Stimulated activated CD4-positive, alpha-beta T cell treated with anti-CD3 and anti-CD28 coated beads, Interleukin-4, amount 100 ng/mL, for 24 hours (primary cell): ENCODE measurements at places on chromosomes 13 and 19.

GRCh38 chr13:113888701-113889330, 24.9 kb upstream of the GAS6 start:
- no peak for DNase-seq

DNA sequence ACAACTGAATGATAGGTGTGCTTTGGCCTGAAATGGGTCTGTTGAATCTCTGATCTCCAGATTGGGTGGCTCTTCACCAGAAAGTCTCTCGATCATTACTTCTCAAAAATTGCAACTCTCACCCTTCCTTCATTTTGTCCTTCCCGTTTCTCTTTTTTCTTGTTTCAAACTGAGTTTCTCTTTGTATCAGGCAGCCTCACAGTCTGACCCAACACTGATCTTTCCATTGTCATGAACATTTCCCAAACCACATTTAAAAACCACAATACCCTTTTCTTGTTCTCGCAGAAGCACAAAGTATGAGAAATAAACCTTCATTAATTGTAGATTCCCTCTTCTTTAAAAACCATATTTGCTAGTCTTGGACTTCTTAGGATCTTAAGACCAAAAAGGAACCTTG, 33.6 kb upstream of the HMGB1 start:
- no peak for DNase-seq

DNA sequence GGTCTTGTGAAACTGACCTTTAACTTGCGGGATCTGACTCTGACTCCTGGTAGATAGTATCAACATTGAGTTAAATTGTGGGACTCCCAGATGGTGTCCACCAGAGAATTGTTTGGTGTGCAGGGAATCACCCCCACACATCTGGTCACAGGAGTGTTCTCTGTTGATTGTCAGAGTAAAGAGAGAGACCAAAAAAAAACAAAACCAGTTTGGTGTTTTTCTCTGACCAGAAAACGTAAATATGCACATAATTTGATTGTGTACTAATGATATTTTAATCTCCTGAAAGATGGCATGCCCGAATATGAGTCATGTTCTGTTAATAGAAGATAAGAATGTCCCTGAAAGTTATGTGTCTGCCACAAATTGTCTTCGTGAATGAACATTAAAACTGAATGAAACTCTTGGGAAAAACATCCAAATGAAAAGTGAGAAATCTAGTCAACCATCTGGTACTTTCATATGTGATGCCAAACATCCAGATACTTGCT, 118.5 kb upstream of the GPC6 start:
- no peak for DNase-seq

DNA sequence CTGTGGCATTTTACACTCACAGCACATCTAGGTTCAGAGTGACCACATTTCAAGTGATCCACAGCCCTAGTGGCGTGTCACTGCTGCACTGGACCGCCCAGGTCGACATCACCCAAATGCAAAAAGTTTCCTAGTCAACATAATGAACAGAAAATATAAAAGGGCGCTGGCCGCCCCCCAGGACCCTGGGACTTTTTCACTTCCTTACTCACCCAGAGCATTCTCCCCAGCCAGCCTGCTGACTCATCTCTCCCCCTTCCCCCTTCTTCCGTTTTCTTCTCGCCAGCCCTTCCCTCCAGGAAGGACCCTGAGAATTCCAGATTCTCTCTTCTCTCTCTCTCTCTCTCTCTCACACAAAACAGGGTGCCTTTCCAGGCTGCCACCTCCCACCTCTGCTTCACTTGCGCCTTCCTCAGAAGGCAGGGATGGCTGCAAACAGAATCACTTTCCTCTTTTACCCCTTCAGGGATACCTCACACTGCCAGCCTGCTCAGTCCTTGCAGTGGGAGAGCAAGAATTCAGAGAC, 21.0 kb upstream of the GRWD1 start:
- DNase-seq, result no peak

DNA sequence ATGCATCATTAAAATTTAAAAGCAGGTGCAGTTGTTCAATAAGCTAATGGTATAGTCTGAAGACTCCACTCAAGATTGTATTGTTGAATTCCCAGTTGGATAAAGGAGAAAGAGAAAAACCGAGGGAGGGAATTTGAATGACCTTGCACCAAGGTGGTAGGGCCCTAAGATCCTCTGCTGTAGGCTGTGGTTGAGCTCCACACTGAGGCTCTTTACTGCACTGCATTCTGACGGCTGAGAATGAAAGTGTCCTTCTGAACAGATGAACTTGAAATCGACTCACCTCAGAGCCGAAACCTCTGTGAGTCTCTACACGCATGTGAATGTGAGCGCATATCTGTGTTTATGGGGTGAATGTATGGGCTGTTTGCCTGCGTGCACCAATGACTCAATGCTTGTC, 388.9 kb upstream of the DACH1 start:
- DNase-seq, result no peak

- no peak for DNase-seq
Observed at GRCh38 chr19:48271531-48272151, 1.8 kb downstream of the ZNF114 start.

DNA sequence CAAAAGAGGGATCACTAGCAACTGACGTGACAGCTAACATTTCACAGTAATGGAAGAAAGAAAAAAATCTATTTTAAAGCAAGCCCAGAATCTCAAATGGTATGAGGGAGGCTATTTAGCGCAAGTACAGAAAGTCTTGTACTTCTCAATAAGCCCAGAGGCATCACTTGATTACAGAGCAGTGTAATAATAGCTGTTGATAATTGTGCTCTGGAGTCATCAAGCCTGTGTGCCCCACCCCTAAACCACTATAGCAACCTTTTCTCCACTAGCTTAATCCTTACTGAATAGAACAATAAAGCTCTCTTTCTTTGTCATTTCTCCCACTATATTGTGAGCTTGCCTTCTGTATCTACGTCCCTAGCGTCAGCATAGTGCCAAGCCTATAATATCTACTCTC, 56.6 kb downstream of the FREM2 start:
- no peak for DNase-seq

GRCh38 chr19:16338470-16339360, 14.1 kb downstream of the KLF2 start:
- peak; percentile 70 for DNase-seq
